Stimulated activated CD4-positive, alpha-beta T cell treated with anti-CD3 and anti-CD28 coated beads, Interleukin-4, amount 100 ng/mL, for 24 hours (primary cell): ENCODE measurements at places on chromosomes 7 and 10.
A peak's percentile ranks its signal among the peaks of the same experiment; 100 is the strongest.

DNA sequence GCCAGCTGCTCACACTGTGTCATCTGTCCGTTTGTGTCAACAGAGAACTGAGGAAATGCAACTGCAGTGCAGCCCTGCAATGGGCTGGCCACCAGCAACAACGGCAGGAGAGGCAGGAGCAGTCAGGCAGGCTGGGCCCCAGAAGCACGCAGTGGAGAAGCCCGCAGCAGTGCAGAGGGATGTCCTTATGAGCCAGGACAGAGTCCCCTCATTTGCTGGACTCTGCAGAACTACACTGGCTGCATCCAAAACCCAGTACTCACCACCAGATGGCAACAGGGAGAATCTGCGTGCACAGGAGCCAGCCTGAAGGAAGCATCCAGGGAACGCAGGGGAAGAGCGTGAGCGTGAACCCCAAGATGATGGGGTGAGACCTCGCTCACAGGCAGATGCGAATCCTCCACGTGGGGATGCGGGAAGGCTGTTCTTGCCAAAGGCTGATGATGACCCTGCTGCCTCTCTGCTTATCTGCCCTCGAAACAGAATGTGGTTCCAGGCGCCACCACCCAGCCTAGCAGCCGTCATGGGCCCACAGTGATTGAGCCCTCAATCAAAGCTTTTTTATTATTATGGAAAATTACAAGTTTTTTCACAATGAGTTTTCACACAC, 232.1 kb downstream of the PTPRN2 start:
- no peak for DNase-seq

DNA sequence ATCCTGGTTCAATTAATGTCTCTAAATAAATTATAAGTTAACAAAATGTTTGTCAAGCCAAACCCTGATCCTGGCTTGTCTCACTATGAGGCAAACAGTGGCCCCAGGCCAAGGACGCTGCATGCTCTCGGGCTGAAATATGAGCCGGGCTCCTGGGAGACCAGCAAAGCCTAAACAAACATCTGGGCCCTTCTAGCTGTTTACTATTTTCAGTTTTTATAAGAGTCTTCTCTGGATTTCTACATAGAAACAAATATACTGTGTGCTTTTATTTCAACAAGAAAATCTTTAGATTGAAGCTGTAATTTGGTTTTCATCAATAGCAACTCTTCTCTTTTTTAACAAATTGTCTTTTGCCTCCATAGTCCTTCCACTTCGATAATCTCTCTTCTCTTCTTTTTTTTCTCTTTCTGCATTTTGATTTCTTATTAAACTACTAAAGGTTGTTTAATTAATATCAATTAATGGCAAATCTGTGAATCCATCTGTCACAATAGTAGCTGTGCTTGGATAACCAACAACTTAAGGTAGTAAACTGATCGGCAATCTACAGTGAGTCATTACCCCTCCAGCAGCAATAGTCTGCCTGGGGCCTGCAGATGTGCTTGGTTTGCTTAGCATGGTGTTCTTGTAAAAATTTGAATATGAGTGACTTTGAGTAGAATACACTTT, 83.3 kb upstream of the DNAJC1 start:
- DNase-seq = no peak

DNA sequence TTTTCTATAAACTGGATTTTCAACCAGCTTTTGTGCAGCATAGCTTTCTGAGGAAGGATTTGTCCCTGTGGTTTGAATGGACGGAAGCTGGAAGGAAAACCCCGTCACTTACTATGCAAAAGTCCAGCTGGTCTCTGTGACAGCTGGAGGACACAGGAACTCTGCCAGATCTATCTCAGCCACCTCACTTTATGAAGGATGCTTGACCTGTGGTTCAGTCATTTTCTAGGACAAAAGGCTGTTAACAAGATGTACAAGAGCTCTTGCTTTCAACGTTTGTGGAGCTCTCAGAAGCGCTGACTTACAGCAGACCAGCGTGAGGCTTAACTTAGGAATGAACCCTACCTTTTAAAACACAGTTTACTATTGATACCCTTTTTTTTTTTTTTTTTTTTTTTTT, 90.8 kb downstream of the CREM start:
- no peak for DNase-seq

DNA sequence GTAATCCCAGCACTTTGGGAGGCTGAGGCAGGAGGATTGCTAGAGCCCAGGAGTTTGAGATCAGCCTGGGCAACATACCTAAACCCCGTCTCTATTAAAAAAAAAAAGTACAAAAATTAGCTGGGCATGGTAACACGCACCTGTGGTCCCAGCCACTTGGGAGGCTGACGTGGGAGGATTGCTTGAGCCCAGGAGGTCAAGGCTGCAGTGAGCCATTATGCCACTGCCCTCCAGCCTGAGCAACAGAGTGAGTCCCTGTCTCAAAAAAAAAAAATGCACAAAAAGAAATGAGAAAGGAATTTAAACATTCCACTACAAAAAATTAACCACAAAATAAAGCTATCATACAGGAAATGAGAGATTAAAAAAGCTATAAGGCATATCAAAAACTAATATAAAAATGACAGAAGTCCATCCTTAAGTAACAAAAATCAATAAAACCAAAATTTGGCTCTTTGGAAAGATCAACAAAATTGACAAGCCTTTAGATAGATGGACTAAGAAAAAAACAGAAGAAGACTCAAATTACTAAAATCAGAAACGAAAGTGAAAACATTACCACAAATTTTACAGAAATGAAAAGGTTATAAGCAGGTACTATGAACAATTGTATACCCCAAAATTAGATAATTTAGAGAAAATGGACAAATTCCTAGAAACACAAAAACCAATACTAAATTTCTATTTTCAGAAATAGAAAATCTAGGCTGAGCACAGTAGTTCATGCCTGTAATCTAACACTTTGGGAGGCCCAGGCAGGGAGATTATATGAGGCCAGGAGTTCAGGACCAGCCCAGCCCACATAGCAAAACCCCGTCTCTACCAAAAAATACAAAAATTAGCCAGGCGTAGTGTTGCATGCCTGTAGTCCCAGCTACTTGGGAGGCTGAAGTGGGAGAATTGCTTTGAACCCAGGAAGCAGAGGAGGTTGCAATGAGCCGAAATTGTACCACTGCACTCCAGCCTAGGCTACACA, 42.4 kb upstream of the NANOS1 start:
- no peak for DNase-seq

DNA sequence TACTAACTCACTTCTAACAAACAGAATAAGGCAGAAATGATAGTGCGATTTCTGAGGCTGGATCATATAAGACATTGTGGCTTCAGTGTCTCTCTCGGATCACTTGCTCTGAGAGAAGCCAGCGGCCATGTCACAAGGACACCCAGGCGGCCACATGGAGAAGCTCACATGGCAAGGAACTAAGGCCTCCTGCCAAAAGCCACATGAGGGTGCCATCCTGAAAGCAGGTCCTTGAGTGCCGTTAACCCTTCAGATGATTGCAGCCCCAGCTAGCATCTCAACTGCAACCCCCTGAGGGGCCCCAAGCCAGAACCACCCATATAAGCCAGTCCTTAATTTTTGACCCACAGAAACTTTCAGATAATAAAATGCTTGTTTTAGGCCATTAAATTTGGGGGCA, 6.9 kb upstream of the VDAC2 start:
- no peak for DNase-seq

GRCh38 chr10:35579726-35580422, 25.3 kb upstream of the GJD4 start:
- DNase-seq = no peak

DNA sequence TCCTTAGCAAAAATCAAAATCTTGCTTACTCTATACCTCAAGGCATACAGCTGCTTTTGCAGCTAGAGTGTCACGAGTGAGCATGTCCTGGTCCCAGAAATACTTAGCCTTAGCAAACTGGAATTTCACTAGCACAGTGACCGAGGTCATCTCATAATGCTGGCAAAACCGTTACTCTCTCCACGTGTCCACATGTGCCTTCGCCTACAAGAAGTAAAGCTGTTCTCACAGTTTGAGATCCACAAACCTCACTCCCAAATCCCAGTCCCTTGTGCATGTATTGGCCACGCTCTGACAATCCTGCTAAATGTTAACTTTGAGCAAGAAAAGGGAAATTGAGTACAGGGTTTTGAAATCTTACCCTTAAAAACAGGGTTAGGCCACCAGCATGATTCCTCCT, 111.0 kb upstream of the PLXDC2 start:
- DNase-seq = no peak

DNA sequence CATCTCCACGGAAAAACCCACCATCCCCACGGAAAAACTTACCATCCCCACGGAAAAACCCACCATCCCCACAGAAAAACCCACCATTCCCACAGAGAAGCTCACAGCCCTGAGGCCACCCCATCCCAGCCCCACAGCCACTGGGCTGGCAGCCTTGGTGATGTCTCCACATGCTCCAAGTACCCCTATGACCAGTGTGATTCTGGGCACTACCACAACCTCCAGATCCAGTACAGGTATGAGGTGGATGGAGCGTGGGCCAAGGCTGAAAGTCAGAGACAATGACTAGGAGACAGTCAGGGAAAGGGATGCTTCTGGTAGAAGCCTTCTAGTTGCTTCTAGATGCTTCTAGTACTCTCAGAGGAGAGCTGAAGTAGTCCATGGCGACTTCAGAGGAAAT, 19.6 kb downstream of the ZAN start:
- no peak for DNase-seq

GRCh38 chr7:128100949-128101713, 69.9 kb upstream of the LRRC4 start:
- no peak for DNase-seq

GRCh38 chr7:6179620-6180343, 92.6 kb downstream of the CYTH3 start:
- no peak for DNase-seq

DNA sequence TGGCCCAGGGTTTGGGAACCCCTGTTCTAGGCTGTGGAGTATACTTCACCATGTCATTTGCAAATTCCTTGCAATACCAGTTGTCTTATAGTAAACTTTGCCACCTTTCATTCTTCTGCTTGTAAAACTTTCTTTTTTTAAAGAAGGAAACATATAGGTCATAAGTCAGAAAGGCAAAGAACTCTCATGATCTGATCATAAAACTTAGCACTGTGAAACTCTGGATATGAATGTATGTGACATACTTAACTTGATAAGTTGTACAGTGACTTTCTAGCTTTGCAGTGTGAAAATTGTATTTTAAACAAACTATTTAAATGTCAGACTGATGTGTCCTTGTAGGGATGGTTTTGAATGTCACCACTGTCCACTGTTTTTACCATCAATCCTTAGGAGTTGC, 31.0 kb upstream of the SAMD9L start:
- DNase-seq = no peak

DNA sequence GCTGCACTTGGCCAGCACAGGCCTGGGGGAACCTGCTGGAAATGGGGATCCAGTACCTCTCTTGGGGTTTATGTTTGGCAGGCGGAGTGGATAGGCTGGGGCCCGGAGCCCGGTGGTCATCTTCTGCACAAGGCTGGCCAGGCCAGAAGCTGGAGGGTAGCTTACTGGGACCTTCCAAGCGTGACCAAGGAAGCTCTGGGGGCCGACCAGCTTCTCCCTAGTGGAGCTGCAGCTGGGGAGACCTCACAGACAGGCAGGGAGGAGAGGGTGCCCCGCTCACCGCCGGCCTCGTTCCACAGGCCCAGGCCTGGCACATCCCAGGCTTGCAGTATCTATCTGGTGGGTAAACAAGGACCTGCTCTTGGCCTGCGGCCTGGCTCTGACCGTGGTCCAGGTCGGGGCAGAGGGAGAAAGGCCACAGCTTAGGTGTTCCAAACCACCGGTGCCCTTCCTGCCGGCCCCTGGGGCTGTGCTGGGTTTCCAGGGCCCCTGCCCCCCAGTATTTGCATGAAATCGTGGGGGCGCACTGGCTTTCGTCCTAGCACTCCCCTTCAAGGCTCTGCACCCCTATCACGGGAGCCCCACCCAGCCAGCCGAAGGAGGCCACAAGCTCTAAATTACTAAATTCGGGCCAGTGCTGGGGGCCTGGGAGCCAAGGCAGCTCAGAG, 1.5 kb upstream of the ELFN1 start:
- DNase-seq = no peak

- no peak for DNase-seq
These were observed 59.9 kb upstream of the AGBL3 start for GRCh38 chr7:134926396-134926795.

- no peak for DNase-seq
These were observed 162.8 kb upstream of the TNRC18 start for GRCh38 chr7:5586279-5586962.

GRCh38 chr10:84267503-84268126, 22.8 kb downstream of the RGR start:
- peak; percentile 71 for DNase-seq

DNA sequence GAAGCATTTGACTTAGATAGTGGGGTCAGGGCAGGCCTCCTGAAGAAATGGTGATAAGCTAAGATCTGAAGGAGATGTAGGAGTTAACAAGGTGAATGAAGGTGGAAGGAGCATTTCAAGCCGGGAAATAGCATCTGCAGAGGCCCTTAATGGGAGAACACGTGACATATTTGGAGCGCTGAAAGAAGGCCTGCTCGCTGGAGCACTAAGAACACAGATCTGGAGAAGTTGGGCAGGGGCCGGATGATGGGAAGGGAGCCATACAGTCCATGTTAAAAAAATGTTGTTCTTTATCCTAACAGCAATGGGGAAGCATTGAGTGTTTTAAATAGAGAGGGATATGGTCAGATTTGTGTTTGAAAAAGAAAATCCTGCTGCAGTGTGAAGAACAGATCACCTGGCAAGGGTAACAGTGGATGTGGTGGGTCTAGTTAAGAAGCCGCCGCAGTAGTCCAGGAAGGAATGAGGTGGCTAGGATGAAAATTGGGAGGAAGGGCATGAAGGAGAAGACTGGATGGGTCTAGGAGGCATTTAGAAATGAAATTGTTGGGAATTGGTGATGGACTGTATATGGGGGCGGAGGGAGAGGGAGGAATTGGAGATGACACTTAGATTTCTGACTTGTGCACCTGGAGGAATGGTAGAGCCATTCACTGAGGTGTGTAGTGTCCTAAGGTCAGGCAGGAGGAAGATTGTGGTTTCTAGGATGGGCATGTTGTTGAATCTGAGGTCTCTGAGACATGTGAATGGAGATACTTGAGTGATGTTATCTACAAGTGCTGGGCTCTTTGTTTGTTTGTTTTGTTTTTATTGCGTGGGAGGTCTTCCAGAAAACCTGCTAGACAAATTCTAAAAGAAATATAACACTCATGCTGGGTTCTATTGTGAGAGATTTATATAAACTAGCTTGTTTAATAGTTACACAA, 58.4 kb downstream of the MET start:
- DNase-seq = no peak

DNA sequence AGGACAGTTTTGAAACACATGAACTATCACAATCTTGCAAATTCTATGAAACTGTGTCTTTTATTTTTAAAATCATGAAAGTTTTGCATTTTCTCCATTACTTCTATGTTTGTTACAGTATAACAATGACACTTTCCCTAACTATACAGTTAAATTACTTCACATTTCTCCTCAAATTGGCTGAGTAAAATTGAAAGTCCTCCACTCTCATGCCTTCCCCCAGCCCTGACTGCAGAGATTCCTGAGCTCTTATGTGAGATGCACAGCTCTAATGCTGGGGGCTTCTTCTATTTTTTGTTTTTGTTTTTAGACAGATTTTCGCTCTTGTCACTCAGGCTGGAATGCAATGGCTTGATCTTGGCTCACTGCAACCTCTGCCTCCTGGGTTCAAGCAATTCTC, 22.7 kb upstream of the MAP3K8 start:
- DNase-seq = no peak

GRCh38 chr10:43680035-43680434, 31.4 kb upstream of the ZNF32 start:
- no peak for DNase-seq
